ENCODE measurements at places on chromosomes 16 and 17.

GRCh38 chr17:82231562-82232321 lies 2.9 kb downstream of the SLC16A3 start:
- DNase-seq: no peak

GRCh38 chr17:62824290-62825131 lies 16.4 kb upstream of the MARCHF10 start:
- DNase-seq: no peak

DNA sequence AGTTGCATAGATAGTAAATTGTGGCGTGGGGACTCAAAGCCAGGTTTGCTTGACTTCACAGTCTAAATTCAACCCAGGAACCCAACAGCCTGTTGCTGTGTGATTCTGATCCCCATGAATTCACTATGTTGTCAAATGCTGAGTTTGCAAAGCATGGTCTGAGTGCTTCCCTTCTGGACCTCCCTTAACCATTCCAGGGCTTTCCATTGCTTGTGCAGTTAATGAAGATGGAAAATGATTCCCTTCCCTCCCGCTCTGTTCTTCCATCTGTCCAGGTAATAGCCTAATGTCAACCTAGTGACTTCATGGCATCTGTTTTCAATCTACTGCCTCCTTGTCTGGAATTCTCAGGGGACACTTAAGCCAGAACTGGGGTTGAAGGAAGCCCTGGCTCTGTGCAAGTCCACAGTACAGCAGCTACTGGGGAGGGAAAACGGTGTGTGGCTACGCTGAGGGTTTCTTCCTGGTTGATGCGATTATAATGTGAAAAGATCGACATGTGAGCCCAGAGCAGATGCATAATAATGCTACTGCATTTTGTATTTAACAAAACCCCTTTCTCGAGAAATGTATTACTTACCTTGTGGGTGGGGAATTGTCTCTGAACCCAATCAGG lies 206.7 kb downstream of the CDH13 start:
- DNase-seq: no peak

DNA sequence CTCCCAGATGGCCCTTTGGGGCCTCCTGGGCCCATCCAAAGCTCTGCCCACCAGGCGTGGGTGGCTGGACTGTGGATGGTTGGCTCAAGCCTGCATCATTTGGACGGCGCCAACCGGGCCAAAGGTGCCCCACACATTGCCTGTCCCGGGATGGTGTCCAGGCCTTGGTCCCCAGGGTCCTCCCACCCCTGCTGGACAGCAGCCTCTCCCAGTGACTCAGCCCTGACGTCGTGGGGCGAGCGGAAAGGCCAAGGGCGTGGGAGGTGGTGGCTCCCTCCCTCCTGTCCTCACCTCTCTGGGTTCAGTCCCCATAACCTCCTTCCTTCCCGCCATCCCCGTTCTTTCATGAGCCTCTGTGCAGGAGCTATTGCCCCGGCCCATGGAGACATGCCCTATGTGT lies 42.1 kb upstream of the DLX4 start:
- DNase-seq: no peak

DNA sequence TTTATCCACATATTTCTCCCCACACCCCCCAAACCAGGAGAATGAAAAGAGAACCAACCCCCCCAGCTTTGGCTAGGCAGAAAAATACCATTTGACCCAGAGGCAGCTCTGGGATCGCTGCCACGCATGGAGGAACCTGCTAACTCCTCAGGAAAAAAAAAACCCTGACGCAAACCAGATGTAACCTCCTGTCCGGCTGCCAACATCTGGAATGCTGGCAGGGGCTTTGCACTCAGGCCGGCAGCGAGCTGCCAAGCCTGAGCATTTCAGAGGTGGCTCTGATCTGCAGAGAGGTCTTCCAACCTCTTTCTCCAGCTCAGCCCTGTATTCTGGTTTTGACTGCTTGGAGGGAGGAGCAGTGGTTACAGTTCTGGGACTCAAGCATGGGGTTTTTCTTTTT lies 8.2 kb downstream of the IGFBP4 start:
- no peak for DNase-seq

DNA sequence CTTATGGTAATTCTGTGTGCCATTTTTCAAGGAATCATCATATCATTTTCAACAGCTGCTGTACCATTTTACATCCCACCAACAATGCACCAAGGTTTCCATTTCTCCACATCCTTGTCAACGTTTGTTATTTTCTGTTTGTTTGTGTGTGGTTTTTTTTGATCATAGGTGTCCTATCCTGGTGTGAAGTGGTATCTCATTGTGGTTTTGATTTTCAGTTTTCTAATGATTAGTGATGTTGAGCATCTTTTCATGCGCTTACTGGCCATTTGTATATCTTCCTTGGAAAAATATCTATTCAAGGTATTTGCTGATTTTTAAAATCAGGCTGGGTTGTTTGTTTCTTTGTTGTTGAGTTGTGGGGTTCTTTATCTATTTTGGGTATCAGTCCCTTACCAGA lies 15.0 kb downstream of the CHD9 start:
- no peak for DNase-seq

GRCh38 chr16:80051040-80051439 lies 450.5 kb upstream of the MAF start:
- DNase-seq: no peak

DNA sequence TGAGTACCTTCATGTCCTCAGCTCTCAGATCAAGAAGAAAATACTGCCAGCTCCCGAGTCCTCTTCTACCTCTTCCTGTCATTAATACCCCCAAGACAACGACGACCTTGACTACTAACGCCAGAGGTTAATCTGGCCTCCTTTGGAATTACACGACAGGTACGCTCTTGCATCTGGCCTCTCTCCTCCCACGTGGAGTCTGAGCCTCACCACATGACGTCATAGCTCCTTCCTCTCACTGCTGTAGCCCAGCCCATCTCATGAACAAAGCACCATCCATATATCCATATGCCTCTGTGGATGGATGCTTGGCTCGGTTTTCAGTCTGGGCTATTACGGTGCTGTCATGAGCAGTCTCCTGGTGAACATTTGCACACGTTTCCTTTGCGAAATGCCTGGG lies 110.2 kb upstream of the TNRC6C start:
- no peak for DNase-seq

- no peak for DNase-seq
These were observed 44.1 kb upstream of the SLC38A10 start for GRCh38 chr17:81339191-81339533.

DNA sequence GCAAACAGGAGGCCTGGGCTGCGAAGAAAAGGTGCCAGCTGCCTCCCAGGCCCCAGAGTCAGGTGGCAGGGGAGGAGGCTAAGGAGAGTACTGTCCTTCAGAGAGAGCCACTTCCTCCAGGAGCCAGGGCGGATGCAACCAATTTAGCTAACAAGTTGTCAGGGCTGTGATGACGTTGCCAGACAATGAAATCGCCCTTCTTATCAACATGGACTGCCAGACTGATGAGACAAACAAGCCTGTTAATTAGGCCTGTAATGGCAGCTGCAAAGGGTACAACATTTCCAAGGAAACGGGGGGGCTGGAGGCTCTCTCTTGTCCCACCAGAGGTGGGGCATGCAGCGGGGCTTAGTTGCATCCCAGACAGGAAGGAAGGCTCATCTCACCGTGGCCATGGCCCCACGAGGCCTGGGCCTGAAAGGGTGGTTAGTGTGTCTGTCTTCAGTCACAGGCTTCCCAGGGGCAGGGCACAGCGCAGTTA lies 111.8 kb downstream of the SDK2 start:
- DNase-seq: no peak

- DNase-seq: no peak
These were observed 14.7 kb downstream of the RABEP2 start for GRCh38 chr16:28910086-28911031.

GRCh38 chr17:47251421-47251940 lies 2.1 kb upstream of the ITGB3 start:
- no peak for DNase-seq

GRCh38 chr17:7348478-7349242 lies 3.3 kb upstream of the KCTD11 start:
- no peak for DNase-seq

GRCh38 chr17:79095345-79096055 lies 20.9 kb downstream of the ENGASE start:
- DNase-seq: no peak

DNA sequence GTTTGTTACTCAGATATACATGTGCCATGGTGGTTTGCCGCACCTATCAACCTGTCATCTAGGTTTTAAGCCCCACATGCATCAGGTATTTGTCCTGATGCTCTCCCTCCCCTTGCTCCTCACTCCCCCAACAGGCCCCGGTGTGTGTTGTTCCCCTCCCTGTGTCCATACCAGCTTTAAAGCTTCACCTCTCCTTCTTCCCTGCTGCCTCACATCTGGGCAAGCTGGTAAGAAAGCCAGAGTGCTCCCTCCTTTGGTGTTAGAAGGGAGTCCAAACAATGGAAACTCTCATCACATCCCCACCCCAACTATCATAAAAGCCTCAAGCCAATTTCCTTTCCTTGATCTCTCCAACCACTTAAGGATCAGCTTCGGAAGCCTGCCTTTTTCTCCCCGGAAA lies 1115.6 kb upstream of the GOT2 start:
- DNase-seq: no peak

DNA sequence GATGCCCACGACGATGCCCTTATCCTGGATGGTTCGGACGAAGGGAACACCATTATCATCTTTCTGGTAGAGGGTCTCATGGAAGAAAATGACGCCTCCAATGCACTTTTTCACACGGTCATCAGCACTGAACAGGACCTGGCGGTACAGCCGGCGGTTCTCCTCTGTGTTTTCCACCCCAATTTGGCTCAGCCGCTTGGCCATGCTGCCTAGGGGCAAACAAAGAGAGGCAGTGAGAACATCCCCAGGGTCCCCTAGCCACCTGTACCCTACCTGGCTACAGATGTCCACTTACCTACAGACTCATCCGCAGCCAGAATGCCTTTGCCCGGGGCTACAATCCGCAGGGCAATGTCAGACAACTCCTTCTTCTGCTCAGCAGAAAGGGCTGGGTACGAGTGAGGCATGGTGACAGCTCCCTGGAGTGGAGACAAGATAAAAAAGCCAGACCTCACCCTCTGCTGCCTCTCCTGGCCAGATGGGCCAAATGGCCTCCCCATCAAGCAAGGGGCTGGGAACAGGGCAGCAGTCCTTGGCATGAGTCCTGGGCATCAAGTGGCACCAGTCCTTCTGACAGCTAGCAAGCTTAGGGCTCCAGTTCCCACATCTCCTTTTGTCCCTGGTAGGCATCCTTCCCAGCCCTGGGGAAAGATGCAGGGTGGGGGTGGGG lies 1.4 kb downstream of the ALDOC start:
- no peak for DNase-seq

- no peak for DNase-seq
These were observed 215.8 kb downstream of the RBFOX3 start for GRCh38 chr17:79395066-79395465.

DNA sequence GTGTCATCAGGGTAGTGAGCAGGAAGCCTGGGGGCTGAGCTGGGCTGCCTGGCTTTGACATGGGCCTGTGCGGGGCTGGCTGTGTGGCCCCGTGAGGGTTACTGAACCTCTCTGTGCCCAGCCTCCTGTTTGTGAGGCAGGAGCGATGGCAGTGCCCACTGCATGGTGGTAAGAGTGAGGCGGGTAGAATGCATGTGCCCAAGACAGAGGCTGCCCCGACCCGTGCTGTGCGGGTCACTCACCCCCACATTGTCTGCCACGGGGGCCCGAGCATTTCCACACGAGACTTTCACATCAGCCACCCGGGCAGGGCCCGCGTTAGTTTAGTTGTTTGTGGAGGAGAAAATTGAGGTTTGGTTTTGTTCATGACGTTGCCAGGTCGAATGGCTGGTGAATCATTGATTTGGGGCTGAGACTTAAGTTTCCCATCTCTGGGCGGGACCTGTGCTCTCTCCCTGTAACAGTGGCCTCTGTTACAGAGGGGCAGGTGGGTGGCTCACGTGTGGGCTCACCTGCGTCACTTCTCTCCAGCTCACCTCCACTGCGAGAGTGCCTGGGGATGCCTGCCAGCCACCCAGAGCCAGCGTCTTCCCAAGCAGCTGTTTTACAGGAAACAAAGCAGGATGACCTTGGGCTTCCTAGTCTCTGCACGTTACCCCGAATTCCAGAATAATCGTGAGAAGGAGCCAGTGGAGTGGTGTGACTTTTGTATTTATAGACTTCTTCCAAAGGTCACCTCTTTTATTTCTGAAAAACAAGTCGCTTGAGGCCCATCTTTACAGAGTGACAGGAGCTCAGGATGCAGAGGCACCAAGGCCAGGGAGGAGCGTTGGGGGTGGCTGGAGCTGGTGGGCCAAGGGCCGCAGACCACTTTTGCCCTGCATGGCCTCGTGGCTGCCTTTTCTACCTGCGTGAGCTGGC lies 150.6 kb downstream of the RPTOR start:
- DNase-seq: no peak

- DNase-seq: no peak
These were observed 14.9 kb downstream of the RCVRN start for GRCh38 chr17:9890124-9890523.

DNA sequence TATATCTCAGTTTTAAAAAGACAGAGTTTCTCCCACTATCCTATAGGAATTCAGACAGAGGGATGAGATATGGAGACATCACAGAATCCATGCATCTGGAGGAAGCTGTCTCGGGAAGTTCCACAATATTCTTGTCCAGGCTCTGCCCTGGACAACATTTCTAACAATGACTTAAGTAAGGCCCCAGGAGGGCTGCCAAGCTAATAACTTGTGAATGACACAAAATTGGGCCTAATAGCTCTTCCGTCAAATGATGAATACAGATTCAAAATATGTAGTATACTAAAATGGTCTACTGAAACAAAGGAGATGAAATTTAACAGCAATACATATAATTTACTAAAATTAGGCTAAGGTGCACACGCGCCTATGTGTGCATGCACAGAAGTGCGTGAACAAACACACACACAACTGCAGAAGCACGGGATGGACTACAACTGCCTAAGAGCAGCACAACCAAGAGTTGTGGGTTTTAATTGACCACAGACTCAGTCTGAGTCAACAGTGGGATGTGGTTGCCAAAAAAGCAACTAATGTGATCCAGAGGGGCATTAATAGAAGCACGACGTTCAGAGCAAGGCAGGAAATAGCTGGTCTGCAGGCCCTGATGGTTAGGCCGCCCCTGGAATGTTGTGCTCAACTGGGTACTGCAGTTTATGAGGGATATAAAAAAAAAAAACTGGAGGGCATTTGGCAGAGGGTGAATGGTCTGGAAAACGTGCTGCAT lies 26.3 kb upstream of the HS3ST2 start:
- no peak for DNase-seq

- no peak for DNase-seq
These were observed 14.8 kb upstream of the GPATCH8 start for GRCh38 chr17:44518032-44518431.

DNA sequence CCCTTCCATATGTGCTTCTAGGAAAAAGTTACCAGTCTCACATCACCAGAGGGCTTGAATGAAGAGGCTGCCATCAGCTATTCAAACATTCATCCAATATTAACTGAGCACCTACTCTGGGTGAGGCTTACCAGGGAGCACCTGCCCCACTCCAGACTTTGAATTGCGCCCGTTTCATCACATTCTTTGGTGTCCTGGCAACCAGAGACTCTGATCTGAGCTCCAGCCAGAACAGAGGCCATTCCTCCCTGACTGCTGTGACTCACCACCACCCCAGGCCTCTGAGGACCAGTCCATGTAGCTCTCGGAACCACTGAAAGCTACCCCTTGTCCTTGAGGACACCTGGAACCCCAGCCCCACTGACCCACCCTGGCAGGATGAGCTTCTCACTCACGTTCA lies at the start of gene C16orf96:
Gene C16orf96, plus strand, starts transcription at position 229 of the 400 bp plus-strand sequence. Its CDS starts 150 bp downstream, at position 379.
- DNase-seq: no peak
